NCI-H774 (cell line): ENCODE measurements at places on chromosomes 12 and 14.
A peak's percentile ranks its signal among the peaks of the same experiment; 100 is the strongest.

DNA sequence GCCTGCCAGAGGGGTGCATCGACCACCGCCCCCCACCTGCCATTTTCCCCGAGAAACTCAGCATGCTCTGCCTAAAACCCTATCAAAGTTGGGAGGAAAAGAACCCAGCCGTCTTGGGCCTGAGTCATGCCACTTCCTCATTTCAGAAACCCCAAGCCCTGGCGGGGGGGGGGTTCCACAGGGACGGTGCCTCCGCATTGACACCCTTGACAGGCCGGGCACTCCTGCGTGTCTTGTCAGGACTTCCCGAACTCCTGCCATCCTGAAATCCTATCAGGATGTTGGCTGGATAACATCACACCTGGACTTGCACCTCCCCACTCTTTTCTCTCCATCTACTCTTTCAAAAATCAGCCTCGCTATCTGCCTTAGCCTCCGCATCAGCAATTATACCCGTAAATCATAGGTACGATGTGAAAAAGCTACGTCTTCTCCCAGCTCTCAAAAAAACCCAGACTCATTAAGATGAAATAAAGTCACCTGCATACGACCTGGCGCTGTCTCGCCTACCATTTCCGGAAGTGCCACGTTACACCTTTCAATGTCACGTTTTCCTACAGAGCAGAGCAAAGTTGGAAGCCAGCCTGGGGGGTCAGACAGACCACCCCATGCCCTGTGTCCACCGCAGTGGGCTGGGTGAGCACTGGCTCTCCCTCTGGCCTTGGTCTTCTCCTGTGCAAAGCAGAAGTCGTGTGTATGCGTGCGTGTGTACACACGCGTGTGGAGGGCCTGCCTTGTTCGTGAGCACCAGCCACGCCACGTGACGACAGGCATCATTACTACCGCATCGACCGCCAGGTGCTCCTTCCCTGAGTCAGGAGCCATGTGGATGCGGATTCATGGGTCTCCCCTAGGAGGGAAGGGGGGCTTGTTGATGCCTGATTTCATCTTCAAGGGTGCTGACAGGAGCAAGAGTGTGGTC, 96.7 kb downstream of the RFLNA start:
- no peak for DNase-seq

GRCh38 chr14:68603533-68604360, 189.1 kb downstream of the ZFP36L1 start:
- no peak for DNase-seq

DNA sequence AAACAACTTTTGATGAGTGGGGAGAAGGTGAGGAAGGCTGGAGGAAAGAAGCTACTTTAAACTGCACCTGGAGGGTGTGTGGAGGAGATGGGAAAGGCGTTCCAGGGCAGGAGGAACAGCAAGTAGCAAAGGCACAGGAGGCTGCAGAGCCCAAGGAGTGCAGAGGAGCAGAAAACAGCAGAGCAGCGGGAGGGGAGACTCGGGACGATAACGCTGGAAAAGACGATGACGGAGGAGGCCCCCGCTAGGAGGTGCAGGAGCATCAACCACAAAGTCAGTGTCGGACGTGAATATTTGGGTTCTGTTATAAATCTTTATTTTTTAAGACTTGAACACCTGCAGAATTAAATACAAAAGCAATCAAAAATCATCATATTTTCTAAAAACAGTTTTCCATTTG, 44.9 kb downstream of the LGMN start:
- no peak for DNase-seq

GRCh38 chr14:36442824-36443241, 77.2 kb downstream of the NKX2-1 start:
- DNase-seq, result peak; percentile 67

DNA sequence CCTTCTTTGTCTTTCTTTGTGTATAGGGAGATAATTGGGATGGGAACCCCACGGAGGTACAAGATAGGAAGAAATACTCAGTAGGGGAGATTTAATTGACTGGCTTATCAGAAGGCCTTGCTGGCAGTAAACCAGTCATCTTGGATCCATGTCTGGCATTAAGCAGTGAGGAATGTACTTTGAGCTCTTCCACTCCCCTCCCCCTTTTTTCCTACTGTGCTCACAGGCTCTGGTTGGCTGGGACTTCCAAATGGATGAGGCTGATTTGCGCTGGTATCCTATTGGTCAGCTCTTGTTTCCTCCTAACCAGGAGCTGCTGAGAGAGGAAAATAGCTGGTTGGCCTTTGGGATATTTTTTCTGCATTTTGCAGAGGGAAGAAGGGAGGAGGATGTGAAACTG, 24.7 kb downstream of the NGDN start:
- DNase-seq, result no peak

GRCh38 chr14:58808828-58809227, 171.1 kb downstream of the DACT1 start:
- peak; percentile 10 for DNase-seq

- DNase-seq, result no peak
These were observed 42.4 kb upstream of the GPATCH2L start for GRCh38 chr14:76109087-76109880.

- no peak for DNase-seq
These were observed 6.4 kb downstream of the DICER1 start for GRCh38 chr14:95150910-95151309.

GRCh38 chr14:91419451-91419850, 1.8 kb upstream of the CCDC88C start:
- no peak for DNase-seq

GRCh38 chr14:96805956-96806355, 8.8 kb downstream of the VRK1 start:
- no peak for DNase-seq

- DNase-seq, result no peak
These were observed 8.5 kb downstream of the RACGAP1 start for GRCh38 chr12:50016501-50017475.

GRCh38 chr12:94103986-94104385, 44.4 kb upstream of the PLXNC1 start:
- no peak for DNase-seq

GRCh38 chr14:53529519-53529918, 376.4 kb upstream of the DDHD1 start:
- no peak for DNase-seq

DNA sequence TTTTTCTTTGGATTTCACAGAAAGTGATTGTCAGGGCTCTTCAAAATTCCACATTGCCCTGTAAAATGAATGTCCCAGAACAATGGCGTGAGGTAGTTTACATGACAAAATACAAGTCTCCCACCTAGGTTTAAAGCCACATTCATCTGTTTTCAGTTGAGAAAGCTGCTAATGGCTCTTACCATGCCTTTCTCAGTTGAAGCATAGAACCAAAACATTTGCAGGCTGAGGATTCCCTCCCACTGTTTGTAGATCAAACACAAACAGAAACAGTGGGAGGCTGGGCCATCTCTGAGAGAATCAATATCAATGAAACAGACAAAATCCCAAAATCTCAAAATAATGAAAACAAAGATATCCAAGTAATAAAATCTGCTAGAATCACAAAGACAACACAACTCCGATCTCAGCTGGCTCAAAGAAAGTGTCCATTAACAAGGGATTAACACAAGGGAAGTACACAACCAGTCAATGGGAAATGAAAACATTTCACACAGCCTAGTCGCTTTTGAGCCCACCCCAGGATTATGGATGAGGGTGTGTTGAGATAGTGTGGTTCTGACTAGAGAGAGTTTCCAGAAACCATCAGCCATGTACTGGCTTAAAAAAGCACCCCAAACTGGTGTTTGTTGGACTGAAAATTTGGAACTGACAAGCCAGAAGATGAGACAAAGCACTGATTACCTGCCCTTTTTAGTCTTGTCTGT, 54.5 kb upstream of the TMEM260 start:
- no peak for DNase-seq

- DNase-seq, result no peak
These were observed 235.6 kb upstream of the RPL10L start for GRCh38 chr14:46887144-46887543.

- no peak for DNase-seq
These were observed 2.3 kb downstream of the ST8SIA1 start for GRCh38 chr12:22332202-22332601.

- no peak for DNase-seq
These were observed 1.8 kb downstream of the MYH6 start for GRCh38 chr14:23406244-23406643.

DNA sequence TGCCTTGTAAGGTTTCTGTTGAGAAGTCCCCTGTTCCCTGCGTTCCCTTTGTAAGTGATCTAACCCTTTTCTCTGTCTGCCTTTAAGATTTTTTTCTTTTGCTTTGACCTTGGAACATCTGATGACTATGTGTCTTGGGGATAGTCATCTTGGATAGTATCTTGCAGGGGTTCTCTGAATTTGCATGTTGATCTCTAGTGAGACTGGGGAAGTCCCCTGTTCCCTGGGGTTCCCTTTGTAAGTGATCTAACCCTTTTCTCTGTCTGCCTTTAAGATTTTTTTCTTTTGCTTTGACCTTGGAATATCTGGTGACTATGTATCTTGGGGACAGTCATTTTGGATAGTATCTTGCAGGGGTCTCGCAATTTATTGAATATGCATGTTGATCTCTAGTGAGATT, 38.2 kb upstream of the TMX1 start:
- DNase-seq, result no peak
